ENCODE measurements at places on chromosomes 1 and 21. TPM values are rescaled to one million over a fixed set of nuclear protein-coding genes. Genes with fewer than 3 reads are reported as not detected.

DNA sequence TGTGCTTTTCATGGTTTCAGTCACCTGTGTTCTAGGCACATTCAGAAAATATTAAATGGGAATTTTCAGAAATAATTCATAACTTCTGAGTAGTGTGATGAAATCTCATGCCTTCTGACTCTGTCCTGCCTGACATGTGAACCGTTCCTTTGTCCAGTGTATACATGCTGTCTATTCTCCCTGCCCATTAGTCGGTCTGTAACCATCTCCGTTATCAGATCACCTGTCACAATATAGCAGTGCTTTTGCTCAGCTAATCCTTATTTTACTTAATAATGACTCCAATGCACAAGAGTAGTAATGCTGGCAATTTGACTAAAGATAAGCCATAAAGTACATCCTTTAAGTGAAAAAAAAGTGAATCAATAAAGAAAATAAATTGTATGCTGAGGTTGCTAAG lies 597.5 kb downstream of the BRINP3 start:
- no peak for DNase-seq

DNA sequence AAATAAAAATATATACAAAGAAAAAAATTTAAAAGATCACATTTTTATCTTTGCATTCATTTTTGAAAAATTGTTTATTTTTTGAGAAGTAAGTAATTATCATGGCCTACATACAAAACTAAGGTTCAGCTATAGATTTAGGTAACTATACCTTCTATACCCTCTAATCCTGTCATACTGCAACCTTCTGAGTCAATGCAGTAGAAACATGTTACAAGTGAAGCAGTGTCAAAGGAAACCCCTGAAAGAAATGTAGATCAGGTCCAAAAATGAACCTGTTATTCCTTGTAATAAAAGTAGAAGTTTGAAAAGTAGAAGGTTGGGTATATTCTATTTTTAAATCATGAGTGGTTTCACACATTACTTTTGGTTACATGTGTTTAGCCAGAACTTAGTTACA lies 51.3 kb downstream of the PTGS2 start:
- DNase-seq: no peak

S100A10 gene
- total RNA-seq: 120 TPM

- no peak for DNase-seq
Measured at GRCh38 chr1:178552856-178553255, 39.9 kb downstream of the TEX35 start.

- no peak for DNase-seq
Measured at GRCh38 chr1:166164995-166165660, 1.7 kb downstream of the FAM78B start.

GRCh38 chr1:187157552-187157951 lies 328.8 kb downstream of the PLA2G4A start:
- DNase-seq: no peak

GRCh38 chr1:78536427-78536826 lies 45.7 kb downstream of the PTGFR start:
- peak; percentile 37 for DNase-seq

DNA sequence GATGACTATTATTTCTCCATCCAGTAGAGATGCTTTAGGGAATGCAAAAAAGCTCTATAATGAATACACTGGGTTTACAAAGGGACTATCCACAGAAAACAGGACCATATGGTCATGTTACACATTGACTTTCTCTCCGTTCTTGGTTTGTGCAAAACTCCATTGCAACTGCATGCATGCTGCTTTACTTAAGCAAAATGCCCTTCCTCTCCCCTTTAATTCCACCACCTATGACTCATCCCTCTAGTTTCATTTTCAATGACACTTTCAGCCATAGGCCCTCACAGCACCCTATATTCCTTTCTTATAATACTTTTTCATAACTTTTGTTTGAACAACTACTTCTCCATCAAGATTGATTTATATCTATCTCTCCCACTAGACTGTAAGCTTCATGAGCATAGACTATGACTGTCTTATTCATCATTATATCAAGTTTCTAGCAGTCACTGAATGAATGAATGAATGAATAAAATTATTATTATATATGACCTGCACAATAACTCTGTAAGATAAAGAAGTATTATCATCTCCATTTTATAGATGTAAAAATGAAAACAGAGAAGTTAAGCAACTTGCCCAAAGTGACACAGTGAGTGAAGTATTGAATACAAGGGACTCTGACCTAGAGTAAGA lies 248.9 kb downstream of the PLPP3 start:
- peak; percentile 34 for DNase-seq

GRCh38 chr1:69911301-69911801 lies 294.0 kb downstream of the LRRC40 start:
- peak; percentile 4 for DNase-seq

DNA sequence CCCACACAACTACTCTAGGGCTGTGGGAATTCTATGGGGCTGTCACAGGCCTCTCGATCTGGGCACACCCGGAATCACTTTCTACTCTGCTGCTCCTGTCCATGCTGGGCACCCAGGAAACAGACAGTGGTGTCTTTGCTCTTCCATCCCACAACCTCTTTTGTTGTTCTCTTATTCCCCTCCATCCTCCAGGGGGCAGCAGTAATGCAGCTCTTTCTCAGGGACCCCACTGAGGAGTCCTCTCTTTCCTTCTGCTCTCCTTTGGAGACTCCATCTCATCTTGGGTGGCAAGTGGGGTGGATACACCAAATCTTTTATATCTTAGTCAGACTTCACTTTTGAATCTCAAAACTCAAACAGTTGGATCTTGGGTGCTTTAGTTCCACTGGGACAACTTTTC lies 206.3 kb downstream of the HS2ST1 start:
- DNase-seq: no peak

DNA sequence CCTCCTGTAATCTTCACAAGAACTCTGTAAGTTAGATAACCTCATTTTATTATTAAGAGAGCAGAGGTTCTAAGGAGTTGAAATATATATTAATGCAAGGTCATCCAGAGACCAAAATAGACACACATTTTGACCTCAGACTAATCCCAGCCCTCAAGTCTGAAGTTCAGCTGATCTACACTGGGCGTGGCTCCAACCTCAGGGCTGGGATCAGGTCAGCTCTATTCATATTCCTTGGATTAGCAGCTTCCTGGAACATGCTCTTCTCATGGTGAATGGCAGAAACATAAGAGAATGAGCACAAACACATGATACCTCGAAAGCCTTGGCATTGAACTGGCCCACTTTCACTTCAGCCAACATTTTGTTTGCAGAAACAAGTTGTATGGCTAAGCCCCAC lies 200.8 kb upstream of the ST6GALNAC5 start:
- no peak for DNase-seq

SAMD13 gene
- 0.77 TPM for total RNA-seq

DNA sequence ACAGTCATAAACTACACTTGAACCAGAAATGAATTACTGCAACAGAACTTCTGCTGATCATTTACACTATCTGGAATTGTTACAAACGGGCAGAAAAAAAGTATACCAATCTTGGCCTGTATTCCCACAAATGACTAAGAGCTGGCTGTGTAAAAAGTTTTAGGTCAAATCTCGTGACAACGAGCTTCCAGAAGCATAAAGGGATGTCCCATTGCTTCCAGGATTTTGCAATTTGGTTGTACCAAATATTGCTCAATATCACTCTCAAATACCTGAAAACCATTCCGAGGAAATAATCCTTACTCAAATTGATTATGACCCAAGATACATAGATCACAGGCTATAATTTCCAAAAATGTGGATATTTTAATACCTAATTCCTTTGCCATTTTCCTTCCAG lies 175.6 kb downstream of the TBX15 start:
- DNase-seq: no peak

GRCh38 chr1:204992201-204992997 lies 50.6 kb upstream of the CNTN2 start:
- no peak for DNase-seq

GRCh38 chr1:86052948-86053698 lies 103.4 kb downstream of the COL24A1 start:
- DNase-seq: no peak

S1PR1 gene
- total RNA-seq: under 0.01 TPM

FLG2 gene
- under 0.01 TPM for total RNA-seq

DNA sequence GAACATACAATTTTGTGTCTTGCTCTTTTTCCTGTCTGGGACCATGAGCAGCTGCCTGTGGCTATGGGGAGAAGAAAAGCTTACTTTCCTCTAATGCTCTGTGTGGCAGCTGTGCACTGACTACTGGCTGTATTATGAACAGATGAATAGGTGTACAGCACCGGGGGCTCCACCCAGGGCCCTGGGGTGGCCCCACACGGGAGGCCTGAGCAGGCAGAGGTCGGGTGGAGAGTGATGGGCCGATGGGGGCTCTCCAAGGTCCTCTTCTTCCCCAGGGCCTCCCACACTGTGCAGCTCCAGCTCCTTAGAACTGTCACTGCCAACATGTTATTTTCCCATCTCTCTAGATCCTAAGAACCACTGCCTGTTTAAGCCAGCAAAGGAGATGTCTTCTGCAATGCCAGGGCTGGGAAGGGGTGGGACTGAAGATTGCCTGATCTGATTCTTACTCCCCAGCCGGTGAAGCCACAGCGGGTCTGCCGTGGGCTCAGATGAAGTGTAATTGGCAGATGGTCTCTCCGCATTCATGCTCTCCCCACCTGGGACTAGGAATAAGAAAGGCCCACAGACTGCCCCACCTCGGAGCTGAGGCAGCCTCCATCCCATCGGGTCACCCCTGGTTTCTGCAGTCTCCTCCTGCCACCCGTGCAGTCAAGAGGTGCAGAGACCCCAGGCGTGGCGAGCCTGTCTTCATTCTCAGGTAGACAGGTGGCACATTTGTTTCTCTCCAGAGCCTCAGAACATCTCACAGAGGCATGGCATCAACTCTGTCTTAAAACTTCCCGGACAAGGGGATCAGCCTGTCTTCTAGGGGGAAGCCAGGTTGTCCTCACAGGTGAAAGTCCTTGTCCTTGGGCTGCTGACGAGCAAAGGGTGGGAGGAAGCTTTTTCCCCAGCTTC lies 186.5 kb upstream of the GALNT2 start:
- DNase-seq: no peak
